Right lung (tissue), 10 donors: ENCODE measurements at places on chromosomes 5 and 9. TPM values are rescaled to one million over a fixed set of nuclear protein-coding genes. Genes with fewer than 3 reads are reported as not detected.

Gene IFNA21
- not detected for polyA plus RNA-seq

Gene ADGRD2
- 0.08 TPM for polyA plus RNA-seq

Gene IFNA2
- polyA plus RNA-seq, result not detected

Gene GDA
- 0.16 TPM for polyA plus RNA-seq

DNA sequence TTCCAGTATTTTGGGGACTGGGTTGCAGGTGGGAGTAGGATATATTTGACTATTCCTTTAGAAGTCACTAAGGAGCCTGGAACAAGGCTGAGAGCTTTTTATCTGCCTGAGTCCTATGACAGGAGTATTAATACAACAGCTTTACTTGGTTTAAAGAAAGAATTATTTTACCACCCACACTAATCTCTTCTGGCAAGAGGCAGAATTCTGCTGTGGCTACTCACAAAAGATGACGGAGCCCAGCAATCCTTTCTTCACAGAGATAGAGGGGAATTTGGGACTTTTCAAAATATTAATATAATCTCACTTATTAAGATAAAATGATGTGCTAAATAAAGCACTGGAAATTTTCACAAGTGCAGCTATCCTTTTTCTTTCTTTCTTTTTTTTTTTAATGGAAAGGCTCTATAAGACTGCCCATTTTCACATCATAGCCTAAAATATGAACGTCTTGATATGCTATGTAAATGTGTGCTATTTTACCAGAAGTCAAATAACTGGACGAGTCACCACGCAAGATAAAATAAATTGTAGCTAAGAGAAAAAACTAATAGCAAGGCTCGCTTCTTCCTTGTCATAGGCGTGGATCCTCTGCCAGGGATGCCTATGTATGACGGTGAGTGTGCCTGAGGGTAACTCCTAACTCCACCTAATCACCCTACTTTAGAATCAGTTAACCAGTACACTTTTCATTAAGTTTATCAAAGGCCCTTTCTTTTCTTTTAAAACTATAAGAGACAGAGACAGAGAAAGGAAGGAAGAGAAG is 76.3 kb downstream of the ZNF608 start:
- no peak for DNase-seq

- no peak for DNase-seq
Observed at GRCh38 chr5:169723103-169723831, 86.2 kb downstream of the DOCK2 start.

- DNase-seq, result no peak
Observed at GRCh38 chr9:36401897-36402480, 1.9 kb upstream of the RNF38 start.

- DNase-seq, result no peak
Observed at GRCh38 chr5:154898210-154898609, 39.8 kb downstream of the CNOT8 start.

DNA sequence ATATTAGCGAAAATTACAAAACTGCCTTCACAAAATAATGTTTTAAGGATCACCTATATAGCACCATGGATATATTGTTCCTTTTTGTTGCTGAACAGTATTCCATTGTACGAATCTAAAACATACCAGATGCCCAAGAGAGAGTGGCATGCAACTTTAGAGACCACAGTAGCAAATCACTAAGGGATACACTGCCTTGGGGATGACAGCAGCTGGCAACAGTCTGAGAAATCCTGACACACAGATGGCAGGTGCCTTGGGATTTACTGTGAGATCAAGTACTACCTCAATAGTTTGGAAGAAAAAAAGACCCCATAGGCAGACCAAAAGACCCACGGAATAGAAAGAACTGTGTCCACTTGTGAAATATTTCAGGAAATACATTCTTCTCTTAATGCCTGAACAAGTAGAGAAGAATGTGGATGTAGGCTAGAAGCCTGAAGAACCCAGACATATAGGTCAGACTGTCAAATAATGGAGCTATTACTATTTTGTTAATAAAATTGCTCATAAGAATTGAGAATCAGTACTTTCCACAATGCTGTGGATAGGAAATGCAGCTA is 53.4 kb downstream of the PLPP1 start:
- DNase-seq, result no peak

DNA sequence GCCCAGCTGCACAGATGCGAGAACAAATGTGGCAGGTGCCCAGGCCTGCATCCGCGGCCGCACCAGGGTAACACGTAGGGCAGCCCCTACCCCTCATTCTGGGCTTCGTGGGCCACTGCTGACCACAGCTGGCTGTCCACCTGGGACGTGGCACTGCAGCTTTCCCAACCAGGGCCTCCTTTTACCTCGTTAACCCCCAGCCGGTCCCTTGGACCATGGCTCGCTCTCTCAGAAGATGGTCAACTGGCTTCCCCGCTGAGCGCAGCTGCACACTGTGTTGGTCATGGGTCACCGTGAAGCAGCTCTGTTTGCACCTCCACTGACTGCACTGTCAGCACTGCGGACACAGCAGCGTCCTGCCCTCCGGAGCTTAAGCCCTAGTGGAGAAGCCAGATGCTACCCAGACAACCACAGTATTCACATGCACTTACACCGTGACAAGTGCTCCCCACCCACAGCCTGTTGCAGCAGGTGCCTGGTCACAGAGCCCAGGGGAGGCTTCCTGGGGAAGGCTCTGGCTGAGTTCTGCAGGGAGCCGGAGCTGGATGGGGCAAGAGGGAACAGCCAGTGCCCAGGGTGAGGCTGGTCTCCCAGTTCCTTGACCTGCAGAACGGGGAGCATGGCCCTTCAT is 10.5 kb upstream of the PLEKHG4B start:
- no peak for DNase-seq

DNA sequence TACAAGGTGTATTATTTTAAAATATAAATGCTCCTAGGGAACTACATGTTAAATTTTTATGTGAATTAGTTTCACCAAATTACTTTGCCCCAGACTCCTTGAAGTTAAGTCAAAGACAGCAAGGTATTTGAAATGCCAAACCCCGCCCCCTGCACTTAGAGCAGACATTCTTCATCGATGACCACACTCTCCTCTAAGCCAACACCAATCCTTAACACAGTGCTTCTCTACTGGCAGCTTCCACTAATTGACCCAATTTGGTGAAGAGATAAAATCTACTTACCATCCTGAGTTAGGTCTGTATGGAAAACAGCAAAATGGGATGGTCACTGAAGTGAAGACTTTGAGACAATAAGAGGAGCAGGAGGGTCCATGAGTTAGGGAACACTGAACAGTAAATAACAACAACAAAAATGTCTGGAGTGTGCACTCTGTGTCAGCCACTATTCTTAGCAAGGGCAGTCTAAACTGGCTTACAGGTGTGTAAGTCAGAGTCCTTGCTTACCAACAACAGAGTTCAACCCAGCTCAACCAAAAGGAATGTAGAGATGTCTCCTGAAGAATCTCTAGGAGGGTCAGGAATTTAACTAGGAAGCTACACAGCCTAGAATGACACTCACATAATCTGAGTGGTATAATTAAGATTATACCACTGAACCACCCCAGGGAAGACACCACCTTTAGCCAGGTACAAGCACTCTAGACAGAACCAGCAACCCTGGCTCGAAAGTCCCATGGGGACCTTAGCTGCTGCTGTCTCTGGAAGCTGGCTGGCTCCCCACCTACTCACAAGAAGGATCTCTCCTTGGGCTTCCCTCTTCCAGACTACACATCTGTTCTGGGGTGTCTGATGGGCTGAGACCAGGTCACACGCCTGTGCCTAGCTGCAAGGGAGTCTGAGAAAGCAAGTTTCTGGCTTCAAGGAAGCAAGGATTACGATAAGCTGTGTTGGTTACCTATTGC is 8.8 kb upstream of the UBE2QL1 start:
- no peak for DNase-seq

DNA sequence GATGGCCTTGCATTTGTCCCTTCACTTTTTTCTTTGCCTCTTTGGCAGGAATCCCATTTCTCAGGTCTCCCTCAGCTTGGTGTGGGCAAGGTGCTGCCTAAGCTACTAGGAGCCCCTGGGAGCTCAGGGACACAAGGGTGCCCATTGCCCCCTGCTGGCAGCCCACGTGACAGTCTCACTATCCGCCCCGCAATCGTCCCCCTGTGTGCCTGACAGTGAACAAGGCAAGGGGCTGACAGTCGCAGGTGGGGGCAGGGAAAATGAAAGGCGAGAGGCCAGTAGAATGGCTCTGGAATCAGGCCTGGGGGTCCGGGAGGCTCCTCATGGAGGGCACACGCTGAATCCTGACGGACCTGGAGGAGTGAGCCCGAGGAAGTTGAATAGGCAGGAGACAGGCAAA is 2.0 kb upstream of the PCDH12 start:
- DNase-seq, result no peak

DNA sequence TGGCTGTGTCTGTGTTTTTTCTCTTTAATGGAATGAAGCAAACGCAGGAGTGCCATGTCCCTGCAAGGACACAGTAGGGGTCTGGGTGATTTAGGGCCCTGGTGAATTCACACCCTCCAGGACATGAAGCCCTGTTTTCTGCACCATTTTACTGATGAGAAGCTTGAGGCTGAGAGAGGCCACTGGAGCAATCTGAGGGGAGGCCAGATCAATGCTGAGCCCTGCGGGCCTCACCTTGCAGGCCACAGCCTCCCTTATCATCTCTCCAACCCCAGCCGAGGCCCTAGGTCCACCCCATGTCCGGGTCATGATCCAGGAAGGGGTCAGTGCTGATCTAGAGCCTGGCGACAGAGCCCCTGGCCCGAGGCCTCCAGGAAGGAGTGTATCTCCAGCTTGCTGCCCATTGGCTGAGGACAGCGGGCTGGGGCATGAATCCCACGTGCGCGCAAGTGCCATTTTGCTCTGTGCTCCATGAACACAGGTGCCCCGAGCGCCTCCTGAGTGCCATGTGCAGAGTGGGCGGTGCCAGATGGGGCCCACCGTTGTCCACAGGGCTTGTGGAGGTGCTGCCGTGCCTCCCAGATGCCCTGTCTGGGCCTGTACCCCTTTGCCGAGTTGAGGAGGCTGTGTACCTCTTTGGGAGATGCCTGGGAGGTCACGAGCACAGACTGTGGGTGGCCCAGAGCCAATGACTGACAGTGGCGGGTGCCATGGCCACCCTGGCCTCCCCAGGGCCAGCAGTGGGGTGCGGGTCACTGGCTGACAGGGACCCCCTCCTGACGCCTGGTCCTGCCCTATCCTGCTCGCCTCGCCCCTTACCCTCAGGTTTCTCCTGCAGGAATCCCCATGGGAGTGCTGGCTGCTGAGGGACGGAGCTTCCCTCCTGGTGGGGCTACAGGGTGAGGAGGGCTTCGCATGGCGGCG is 32.3 kb upstream of the LPCAT1 start:
- no peak for DNase-seq

DNA sequence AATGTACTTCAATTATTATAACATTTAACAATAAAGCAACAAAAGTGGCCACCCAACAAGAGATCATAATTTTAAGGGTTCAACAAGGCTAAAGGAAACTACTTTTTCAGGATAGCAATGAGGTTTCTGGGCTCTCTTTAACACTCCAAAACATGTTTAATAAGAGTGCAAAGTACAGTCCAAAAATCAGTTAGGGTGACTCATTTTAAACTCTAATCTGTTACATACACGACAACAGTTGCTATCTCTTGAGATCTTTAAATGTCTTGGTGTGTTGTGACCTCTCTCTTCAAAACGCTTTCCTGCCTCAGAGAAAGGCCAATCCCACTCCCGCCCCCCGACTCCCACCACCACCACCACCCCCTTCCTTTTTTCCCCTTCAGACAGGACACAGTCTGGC is 11.5 kb downstream of the NFIB start:
- no peak for DNase-seq

- DNase-seq, result no peak
Observed at GRCh38 chr5:132268769-132269551, 11.5 kb downstream of the PDLIM4 start.

DNA sequence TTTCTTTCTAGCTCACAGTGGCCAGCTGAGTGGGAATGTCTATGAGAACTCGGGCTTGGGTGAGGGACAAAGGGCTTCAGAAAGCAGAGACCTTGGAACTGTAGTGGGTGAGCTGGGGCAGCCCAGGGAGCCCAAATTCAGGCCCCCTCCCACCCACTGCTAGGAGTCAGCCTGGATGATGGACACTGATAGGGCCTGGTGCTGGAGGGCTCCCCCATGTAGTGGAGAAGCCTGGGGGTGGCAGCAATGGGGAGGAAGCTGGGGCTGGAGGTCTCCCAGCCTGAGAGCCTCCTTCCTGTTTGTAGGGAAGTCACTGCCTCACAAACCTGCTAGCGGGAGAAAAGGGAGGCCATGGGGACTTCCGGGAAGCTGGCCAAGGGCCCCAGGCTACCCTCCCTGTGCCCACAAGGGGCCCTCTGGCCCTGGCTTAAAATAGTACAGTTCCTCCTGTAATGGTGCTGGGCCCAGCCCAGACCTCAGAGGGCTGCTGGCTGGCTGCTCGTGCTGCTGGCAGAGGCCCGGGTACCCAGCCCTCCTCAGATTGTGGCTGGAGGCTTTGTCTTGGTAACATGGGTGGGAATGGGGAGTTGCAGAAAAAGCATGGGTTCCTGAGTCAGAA is 6.3 kb upstream of the NR5A1 start:
- no peak for DNase-seq

DNA sequence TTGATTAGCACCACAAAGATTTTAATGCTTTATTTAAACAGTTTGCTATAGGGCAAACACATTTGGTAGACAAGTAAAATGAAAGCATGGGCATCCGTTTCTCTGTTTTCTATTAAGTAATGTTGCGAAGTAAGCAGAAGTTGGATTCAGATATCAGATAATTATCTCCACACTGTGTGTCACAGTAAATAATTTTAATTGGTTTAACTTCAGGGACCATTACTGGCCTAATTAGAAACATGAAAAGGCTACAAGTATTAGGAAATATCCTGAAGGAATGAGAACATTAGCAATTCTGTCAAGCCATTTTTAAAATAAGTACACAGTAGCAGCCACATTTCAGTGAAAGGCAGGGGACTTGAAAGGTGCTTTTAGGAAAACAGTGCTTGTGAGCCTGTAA is 975.4 kb downstream of the NR2F1-AS1 start:
- no peak for DNase-seq

DNA sequence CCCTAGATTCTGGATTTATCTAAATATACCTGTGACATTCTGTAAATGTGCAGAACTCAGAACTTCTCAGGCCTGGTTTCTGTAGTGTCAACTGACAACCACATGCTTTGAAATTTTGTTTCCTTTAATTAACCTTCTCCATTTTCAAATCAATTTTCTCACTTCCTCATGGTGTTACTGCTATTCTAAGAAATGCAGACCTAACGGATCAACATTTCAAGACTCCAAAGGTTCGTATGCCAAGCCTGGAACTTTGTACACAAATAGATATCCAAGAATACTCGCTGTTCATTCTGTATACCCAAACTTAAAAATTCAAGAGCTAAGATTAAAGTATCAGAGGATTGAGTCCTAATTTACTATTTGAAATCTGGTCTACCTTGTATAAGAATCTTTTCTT is 88.1 kb downstream of the SLC24A2 start:
- DNase-seq, result no peak

- DNase-seq, result no peak
Observed at GRCh38 chr9:5514617-5515260, 4.4 kb downstream of the PDCD1LG2 start.

DNA sequence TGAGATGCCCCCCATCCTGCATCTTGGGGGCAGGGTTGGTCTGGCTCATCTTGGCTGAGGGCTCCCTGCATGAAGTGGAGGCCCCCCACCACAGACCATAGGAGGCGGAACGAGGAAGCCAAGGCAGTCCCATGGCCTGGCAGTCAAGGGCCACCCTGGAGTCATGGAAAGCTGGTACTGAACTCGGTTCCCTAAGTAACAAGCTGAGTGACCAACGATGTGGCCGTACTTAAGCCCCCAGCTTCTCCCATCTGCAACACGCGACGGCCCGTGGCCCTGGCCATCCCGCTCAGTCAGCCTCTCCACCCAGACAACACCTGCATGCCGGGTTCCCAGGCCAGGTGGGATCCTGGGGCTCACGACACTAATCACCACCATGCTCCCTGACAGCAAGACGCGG is 17.1 kb downstream of the BRD3 start:
- DNase-seq, result no peak
